ENCODE measurements at places on chromosomes 7 and 10. TPM values are rescaled to one million over a fixed set of nuclear protein-coding genes. Genes with fewer than 3 reads are reported as not detected.
A peak's percentile ranks its signal among the peaks of the same experiment; 100 is the strongest.

GRCh38 chr7:66169616-66170015 is 35.5 kb upstream of the TPST1 start:
- DNase-seq: no peak

DNA sequence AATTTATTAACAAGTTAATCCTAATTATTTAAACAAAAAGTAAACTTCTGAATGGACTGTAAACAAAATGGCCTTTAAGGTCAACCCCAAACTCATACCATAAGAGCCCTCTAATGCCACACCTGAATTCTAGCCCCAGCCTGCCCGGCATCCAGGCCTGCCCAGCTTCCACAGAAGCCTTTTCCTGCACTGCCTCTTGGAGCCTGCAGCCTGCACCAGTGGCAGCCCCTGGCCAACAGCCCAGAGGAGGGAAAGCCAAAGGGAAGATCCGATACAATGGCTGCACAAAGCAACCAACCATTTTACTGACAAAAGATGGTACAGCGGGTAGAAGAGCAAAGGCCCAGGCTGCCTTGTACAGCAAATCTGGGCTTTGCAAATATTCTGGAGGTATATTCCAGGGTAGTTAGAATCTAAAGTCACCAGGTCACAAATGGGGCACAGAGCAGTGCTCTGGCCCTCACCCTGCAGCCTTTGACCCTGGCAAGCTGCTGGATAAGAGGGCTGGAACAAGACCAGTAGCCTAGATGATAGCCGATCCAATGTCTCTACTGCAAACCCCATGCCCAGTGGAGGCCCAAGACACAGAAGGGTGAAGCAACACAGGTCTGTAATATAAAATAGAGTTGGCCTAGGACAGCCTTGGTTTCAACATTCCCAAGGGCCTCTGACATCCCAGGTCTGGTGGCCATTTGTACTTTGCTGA is 12.5 kb upstream of the CH25H start:
- no peak for DNase-seq

DNA sequence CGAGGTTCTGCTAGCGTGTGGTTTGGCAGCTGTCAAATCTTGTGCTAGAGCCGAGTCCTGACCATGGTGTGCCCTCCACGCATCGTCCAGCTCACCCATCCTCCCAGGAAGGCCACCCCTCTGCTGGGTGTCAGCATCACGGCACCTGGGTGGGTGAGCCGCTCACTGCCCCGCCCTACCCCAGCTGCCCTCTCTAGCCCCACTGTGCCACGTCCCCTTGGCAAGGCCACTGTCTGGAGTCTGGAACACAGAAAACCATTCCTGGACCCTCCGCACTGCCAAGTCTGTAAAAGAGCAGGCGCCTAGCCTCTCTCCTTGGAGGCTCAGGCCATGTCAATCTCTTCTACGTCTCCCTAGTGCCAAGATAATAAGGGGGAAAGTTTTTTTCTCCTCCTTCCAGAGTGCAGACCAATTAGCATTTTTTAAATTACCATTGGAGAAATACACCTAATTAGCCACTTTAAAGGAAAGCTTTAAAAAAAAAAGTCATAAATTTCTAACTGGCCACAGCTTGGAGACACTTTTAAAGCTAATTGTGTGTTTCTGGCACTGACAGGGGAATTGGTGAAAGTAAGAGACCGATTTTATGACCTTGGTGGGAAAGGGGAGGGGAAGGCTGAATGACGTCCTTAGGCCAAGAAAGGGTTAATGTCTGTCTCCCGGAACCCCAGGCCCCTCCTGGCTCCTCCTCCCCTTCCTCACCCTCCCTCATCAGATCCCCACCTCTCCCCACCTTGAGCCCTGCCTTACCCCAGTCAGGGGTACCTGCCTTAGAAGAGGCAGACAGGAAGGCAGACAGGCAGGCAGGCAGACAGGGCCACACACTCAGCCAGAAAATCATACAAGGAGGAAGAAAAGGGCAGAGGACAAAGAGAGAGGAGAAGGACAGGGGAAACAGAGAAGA is 151.2 kb downstream of the PLXNA4 start:
- no peak for DNase-seq

DNA sequence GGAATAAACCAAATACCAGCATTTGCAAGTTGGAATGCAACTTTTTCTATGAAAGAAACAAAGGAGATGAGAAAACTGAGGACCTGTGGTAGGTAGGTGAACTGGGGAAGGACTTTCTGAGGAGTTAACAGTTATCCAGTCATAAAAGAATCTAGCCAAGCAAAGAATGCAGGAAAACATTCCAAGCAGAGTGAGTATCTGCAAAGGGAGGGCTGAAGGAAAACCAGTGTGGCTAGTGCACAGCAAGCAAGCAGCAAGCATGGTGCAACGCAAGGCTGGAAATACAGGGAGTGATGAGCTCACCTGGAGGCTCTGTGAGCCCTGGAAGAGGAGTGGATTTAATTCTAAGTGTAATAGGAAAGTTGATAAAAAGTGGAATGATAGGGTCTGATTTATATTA is 44.0 kb downstream of the RTKN2 start:
- DNase-seq: peak; percentile 55

DNA sequence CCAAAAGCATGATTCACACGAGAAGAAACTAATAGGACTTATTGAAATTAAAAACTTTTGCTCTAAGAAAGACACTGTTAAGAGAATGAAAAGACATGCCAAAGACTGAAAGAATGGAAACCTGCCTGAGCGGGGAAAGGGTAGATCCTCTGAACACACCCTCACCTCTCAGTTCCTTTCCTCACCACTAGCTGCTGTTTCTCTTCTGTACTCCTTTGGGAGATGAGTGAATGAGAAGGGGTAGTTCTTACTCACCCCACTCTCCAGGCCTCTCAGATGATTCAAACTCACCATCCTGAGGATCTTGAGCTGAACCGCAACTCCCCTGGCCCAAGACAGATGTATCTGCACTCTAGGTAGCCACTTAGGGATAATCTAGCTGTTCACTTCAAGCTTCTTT is 41.9 kb downstream of the IQUB start:
- no peak for DNase-seq

GRCh38 chr10:113345826-113346624 is 206.8 kb upstream of the HABP2 start:
- DNase-seq: no peak

- no peak for DNase-seq
Observed at GRCh38 chr7:1454542-1454941, 4.7 kb downstream of the MICALL2 start.

DNA sequence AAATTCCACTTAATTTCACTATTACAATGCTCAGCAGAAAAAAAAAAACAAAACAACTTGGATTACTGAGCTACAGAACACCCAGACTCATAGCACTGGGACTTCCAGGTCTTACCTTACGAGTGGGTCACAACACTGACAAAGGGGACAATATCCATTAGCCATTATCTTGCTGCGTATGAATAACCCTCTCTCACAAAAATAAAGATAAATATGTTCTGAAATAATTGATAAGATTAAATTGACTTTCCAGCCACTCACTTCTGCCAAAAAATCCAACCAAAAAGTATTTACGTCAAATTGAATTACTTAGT is 128.7 kb downstream of the PKD1L1 start:
- no peak for DNase-seq

GRCh38 chr10:50857579-50857978 is 27.8 kb downstream of the A1CF start:
- DNase-seq: no peak

- DNase-seq: no peak
Observed at GRCh38 chr10:108327706-108328105, 1163.2 kb upstream of the SORCS1 start.

GRCh38 chr7:30169579-30169978 is 34.8 kb downstream of the MTURN start:
- DNase-seq: no peak

ATG9B gene
- total RNA-seq: 0.07 TPM

SAMD9L gene
- 0.69 TPM for total RNA-seq

SCIN gene
- 5.1 TPM for total RNA-seq

ZNF488 gene
- total RNA-seq: 2.1 TPM

Data from epithelial cell of proximal tubule (primary cell).